ENCODE measurements at places on chromosomes 6 and 20. TPM values are rescaled to one million over a fixed set of nuclear protein-coding genes. Genes with fewer than 3 reads are reported as not detected.

DNA sequence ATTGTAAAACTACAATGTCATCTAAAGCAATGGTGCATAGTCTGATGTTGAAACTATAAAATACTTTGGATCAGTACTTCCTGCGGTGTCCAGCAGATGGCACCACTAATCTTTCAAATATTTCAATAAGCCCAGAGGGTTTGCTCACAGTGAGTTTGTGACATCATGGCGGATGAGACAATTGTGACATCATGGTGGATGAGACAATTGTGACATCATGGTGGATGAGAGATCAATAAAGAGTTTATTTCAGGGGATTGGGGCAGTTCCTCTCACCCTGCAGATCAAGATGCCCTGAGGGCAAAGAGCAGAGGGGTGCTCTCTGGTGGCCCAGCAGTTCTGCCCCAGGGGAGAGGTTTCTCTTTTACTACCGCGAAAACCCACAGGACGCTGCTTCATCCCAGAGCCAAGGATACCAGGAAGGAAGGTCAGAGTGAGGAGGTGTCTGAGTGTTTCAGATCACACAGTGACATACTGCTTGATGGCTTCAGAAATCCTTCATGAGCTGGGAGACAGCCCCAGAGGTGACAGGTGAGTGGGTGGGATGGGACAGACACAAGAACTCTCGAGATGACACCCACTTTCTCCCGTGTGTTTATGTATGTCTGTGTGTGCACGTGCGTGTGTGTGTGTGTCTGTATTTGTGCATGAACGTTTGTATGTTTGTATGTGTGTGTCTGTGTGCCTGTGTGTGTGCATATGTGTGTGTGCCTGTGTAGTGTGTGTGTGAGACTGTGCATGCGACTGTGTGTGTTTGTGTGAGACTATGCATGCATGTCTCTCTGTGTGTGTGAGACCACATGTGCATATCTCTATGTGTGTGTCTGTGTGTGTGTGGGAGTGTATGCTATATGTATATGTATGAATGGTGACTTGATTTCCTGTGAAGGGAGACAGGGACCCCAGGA, 7.3 kb upstream of the ULBP2 start:
- no peaks in the 10 kb centered on the region for H3K36me3 ChIP-seq
- no peak overlapping the region for H3K4me3 ChIP-seq
- peaks cover 3% of the 10 kb centered on the region for H3K4me1 ChIP-seq
- H3K27ac ChIP-seq: no peak overlapping the region
- peak; percentile 50 for DNase-seq

DNA sequence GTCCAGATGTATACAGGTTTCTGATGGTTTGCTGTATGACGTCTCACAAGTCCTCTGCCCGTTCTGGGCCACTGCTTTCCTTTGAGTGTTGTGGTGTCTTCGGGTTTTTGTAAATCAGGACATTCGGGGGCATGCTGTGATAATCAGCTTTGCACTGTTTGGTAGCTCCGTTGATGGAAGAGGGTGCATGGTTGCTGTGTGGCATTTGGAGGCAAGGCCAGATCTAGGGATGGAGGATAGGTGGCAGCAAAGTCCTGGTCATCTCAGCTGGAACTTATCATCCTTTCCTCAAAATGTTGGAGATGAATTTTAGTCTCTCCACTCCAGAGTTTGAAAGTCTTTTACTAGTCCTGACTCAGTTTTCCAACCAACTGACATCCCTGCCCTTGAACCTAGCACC, 91.0 kb downstream of the SCP2D1 start:
- H3K27me3 ChIP-seq: no peaks in the 10 kb centered on the region
- no peak overlapping the region for H3K27ac ChIP-seq
- no peak overlapping the region for H3K4me3 ChIP-seq
- no peaks in the 10 kb centered on the region for H3K36me3 ChIP-seq
- no peak for DNase-seq

- H3K27ac ChIP-seq: no peak overlapping the region
- H3K4me3 ChIP-seq: no peak overlapping the region
- H3K4me1 ChIP-seq: no peaks in the 10 kb centered on the region
- H3K27me3 ChIP-seq: no peaks in the 10 kb centered on the region
Observed at GRCh38 chr6:101181006-101181405, 212.5 kb upstream of the GRIK2 start.

- no peaks in the 10 kb centered on the region for H3K27me3 ChIP-seq
- no peak for DNase-seq
- no peaks in the 10 kb centered on the region for H3K36me3 ChIP-seq
- no peak overlapping the region for H3K27ac ChIP-seq
- no peak overlapping the region for H3K4me3 ChIP-seq
- no peaks in the 10 kb centered on the region for H3K4me1 ChIP-seq
Observed at GRCh38 chr20:33933469-33933909, 60.2 kb upstream of the RALY start.

DNA sequence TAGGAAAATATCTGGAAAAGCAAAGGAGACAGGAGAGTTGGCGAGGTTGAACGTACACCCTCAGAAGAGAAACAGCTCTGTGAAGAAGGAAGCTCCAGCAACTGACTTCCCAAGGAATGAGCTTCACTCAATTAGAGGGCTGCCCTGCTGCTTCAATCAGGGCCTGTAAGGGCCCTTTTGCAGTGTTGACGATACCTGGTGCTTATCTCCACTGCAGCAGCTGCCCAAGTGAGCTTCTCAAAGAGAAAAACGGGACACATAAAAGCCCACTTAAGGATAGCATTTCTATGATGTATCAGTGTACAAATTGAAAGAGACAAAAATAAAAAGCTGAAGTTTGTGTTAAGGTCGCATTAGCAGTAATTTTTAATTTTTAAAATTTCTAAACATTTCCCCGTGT, 16.4 kb downstream of the SEC63 start:
- H3K36me3 ChIP-seq: peaks cover 3% of the 10 kb centered on the region
- no peak overlapping the region for H3K4me3 ChIP-seq
- H3K27me3 ChIP-seq: no peaks in the 10 kb centered on the region
- H3K27ac ChIP-seq: no peak overlapping the region
- no peaks in the 10 kb centered on the region for H3K4me1 ChIP-seq

DNA sequence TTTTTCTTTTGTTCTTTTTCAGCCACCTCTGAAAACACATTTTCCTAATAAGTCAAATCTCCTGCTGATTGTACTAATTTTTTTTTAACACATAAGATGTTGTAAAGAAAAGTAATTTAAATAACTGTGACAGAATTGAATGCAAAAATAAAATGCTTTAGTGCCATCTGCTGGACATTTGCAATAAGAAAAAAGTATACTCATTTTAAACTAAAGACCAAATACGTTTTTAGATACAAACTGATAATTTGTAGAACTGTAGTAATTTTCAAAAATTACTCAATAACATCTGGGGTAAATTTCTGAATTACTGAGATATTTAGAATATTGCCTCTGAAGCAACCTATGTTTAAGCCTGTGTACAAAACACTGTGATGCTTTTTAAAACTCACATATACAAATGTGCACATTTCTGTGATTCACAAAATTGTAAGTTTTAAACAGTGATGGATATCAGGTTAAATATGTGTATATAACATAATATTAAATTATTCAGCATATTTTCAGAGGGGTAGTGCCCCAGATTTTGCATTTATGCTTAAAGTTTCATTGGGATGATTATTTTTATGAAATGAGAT, 198.7 kb downstream of the RIMS1 start:
- H3K4me1 ChIP-seq: no peaks in the 10 kb centered on the region
- H3K27ac ChIP-seq: no peak overlapping the region
- DNase-seq: no peak
- H3K27me3 ChIP-seq: no peaks in the 10 kb centered on the region
- no peaks in the 10 kb centered on the region for H3K36me3 ChIP-seq
- H3K4me3 ChIP-seq: no peak overlapping the region

DNA sequence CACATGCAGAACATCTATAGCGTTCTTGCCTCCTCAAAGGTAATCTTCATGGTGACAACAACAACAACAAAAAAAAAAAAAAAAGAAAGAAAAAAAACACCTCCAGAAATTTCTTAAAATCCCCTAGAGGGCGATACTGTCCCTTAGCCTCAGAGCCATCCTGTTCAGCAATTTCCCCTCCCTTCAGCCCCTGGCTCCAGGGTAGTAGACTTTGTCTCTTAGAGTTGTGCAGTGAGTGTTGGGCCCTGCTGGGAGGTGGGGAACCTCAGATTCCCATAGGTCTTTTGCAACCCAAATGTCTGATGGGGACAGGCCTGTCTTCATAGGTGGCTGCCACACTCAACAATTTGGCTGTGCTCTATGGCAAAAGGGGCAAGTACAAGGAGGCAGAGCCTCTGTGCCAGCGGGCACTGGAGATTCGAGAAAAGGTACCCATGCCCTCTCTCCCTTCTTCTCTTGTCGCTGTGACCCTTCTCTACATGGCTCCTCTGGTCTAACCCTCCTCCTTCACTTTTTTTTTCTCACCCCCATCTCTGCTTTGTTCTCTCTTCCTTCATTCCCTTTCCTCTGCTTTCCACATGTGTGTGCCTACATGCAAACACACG, 6.0 kb upstream of the PTK7 start:
- no peaks in the 10 kb centered on the region for H3K27me3 ChIP-seq
- H3K36me3 ChIP-seq: peaks cover 70% of the 10 kb centered on the region
- no peak overlapping the region for H3K27ac ChIP-seq
- H3K4me3 ChIP-seq: no peak overlapping the region
- DNase-seq: peak; percentile 48

- no peaks in the 10 kb centered on the region for H3K36me3 ChIP-seq
- H3K27me3 ChIP-seq: no peaks in the 10 kb centered on the region
- no peak for DNase-seq
Observed at GRCh38 chr6:122715725-122716124, 63.8 kb upstream of the FABP7 start.

GRCh38 chr6:137087902-137088301, 43.1 kb upstream of the IL20RA start:
- H3K4me1 ChIP-seq: peaks cover 4% of the 10 kb centered on the region
- H3K27me3 ChIP-seq: no peaks in the 10 kb centered on the region
- DNase-seq: no peak
- H3K36me3 ChIP-seq: no peaks in the 10 kb centered on the region
- no peak overlapping the region for H3K4me3 ChIP-seq

DNA sequence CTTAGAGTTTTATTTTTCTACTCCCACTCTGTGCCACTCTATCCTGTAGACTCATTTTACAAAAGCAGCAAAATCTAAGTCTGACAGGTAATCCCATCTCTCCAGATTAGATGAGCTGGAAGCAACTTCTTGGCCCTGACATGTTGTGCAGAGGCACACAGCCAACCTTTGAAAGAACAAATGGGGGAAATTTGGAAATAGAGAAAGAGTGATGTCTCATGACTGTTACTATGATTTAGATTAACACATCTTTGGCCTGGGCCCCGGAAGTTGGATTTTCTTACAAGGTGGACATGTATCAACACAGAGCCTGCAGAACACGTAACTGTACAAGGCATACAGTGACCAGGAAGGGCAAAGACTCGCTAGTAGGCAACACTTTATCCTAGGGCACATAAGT, 227.7 kb downstream of the MYLK4 start:
- no peak overlapping the region for H3K27ac ChIP-seq
- H3K36me3 ChIP-seq: no peaks in the 10 kb centered on the region
- H3K4me3 ChIP-seq: no peak overlapping the region
- H3K4me1 ChIP-seq: no peaks in the 10 kb centered on the region
- H3K27me3 ChIP-seq: no peaks in the 10 kb centered on the region
- DNase-seq: no peak

SCRT2 gene
- polyA plus RNA-seq: 0.01 TPM

TINAG gene
- 23.7 TPM for polyA plus RNA-seq

PLA2G7 gene
- polyA plus RNA-seq: 1.1 TPM
